ENCODE measurements at places on chromosomes 6 and 20.

DNA sequence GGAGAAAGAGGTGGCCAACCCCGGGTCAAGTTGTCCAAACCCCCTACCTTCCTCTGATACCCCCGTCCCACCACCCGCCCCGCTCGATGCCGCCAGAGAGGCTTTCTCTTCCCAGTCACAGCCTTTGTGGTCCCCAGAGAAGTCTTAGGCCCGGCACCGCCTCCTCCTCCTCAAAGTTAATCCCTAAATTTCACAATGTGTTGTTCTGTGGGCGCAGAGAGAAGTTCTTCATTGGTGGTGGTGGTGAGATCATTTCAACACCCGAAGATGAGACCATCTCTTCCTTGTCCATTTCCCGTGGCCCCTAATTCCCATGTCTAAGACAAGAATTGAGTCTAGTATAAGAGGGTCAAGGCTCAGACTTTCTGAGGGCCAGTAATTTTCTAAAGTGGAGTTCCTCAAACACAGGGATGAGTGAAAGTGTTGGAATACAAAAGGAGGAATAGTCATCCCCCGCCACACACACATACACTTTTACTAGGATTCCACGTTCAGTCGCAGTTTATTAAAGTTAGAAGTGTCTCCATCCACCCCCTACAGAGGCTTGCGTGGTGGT, 10.4 kb downstream of the TRIM31 start:
- DNase-seq, result peak; percentile 38

DNA sequence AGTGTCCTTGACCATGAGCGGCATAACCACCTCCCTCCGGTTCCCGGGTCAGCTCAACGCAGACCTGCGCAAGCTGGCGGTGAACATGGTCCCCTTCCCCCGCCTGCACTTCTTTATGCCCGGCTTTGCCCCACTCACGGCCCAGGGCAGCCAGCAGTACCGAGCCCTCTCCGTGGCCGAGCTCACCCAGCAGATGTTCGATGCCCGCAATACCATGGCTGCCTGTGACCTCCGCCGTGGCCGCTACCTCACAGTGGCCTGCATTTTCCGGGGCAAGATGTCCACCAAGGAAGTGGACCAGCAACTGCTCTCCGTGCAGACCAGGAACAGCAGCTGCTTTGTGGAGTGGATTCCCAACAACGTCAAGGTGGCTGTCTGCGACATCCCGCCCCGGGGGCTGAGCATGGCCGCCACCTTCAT, 4.9 kb downstream of the TUBB1 start:
- DNase-seq, result no peak

DNA sequence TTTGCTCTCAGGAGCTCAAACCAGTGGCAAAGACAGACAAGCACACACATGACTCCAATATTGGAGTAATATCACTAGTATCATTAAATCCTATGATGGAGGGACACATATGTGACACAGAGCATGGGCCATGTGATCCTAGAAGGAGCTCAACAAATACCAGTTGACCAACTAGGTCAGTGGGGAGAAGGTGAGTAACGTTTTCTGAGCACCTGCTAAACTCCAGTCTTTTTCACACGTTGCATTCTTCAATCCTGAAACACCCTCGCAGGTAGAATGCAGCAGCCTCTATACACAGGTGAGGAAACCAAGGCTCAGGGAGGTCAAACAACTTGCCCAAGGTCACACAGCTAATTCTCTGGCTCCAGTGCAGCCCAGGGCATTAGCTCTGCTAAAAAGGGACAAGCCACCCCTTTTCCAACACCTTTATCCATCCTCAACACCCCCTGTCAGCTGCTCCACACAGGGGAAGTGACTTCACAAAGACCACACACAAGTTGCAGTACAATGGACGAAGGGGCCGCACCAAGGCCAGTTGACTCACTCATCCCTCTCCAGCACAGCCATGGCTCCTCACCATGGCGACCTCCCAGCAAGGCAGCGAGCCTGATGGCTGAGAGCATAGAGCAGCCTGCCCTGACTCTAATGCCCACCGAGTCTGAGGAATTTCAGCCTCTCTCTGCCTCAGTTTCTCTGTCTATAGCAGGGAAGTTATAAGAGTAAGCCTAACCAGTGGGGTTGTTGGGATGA, 4.4 kb downstream of the CAPN11 start:
- no peak for DNase-seq

GRCh38 chr6:53059648-53060589, 5.3 kb upstream of the FBXO9 start:
- no peak for DNase-seq

DNA sequence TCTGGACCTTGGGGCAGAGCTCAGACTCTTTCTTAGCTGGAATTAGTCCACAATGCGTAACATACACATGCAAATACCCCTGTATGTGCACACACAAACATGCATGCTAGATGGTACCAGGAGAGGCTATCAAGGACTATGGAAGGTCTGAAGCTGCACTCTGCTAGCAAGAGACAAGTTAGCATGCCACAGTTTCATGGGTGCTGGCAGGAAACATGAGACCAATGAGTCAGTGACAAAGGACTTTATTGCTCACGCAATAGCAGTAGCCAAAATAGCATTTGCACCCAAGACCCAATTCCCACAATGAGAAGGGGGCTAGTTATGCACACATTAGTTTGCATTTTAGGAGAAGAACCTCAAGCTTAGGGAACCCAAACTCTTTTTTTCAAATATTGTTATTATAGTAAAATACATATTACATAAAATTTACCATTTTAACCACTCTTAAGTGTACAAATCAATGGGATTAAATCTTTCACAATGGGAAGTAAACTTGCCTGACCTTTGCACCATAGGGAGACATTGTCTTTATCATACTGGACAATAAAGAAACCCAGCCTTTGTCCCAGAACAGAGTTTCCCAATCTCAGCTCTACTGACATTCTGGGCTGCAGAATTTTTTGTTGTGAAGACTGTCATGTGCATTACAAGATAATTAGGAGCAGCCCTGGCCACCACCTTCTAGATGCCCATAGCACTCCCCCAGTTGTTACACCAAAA, 69.1 kb downstream of the NRSN1 start:
- DNase-seq, result no peak

- DNase-seq, result no peak
Observed at GRCh38 chr6:52201046-52201445, 14.9 kb downstream of the IL17A start.

- DNase-seq, result no peak
Observed at GRCh38 chr6:35512740-35513139, at the start of gene TULP1. Gene TULP1, minus strand, starts transcription at chr6:35512896. Its CDS starts 38 bp downstream, at chr6:35512858.

DNA sequence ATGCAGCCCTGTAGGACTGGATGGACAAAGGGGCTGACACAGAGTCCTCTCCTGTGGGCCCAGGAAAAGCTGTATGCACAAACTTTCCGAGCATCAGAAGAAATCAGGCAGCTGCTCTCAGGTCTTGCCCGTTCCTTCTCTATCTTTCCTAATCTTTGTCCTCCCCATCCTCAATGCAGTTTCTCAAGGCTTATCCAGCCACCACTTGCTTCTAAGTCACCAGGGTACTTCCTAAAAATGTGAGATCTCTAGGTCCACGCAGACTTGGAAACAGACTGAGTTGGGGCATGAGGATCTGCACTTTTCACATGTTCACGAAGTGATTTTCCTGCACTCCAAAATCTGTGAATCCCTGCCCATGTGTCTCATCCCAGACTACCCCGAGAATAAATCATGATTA, 394.5 kb upstream of the SLC35B3 start:
- no peak for DNase-seq

- no peak for DNase-seq
Observed at GRCh38 chr6:152472325-152472724, 164.8 kb downstream of the SYNE1 start.

DNA sequence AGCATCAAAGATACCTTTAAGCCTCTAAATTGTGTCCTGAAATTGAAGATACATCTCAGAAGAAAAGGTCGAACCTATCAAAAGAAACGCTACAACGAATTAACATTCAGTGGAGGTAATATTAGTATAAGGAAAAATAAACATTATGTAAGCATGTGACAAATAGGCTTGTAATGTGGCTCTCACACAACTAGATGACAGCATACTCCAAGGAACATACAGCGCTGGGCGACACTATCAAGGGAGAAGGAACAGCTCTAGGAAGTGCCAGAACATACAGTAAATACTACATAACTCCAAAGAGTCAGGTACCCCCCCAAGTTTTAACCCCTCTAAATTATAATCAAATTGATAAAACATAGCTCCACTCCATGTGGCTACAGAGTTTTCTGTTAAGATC, 103.5 kb downstream of the LAMP5 start:
- no peak for DNase-seq

- no peak for DNase-seq
Observed at GRCh38 chr20:23870461-23870860, 9.1 kb downstream of the CST5 start.

- DNase-seq, result no peak
Observed at GRCh38 chr6:24935366-24936152, at the start of gene RIPOR2. Gene RIPOR2, minus strand, starts transcription at chr6:24935960. Its CDS starts 62 bp downstream, at chr6:24935898.

DNA sequence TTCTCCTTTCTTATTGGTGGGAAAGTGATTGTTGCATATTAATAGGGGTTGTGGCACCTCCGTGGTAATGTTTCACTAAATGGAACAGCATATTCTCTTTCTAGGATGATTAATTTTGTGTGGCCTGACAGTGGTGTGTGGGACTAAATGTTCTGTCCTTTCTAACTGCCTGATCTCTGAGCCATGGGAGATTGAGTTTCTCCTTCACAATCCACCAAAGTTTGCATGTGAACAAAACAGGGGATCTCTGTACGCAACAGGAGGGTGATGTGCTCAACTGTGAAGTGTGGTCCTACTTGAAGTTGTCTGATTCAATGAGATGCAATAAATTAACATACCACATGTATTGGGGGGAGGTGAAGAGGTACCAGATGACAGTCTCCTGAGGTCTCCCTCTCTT, 19.3 kb downstream of the BCAS1 start:
- DNase-seq, result no peak

- no peak for DNase-seq
Observed at GRCh38 chr6:2528156-2528555, 222.6 kb downstream of the MYLK4 start.

DNA sequence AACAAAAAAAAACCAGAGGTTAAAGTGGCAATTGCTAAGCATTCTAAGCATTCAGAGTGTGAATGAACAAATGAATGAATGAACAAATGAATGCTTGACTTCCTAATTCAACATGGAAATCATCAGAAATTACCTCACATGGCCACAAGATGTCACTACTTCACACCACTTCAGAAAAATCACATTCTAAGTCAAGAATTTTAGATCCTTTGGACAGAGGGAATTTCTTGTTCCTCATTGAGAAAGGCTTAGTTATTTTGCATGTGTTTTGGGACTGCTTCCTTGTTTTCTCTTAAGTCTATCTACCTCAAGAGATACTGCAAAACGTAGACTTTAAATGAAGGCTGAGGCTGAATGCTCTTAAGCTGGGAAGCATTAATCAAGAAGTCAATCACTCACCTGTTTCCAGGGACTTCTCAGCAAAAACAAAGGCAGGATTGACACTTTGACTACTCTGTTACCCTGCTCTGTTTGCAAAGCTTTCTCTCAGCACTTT, 120.2 kb downstream of the MBOAT1 start:
- DNase-seq, result peak; percentile 18

DNA sequence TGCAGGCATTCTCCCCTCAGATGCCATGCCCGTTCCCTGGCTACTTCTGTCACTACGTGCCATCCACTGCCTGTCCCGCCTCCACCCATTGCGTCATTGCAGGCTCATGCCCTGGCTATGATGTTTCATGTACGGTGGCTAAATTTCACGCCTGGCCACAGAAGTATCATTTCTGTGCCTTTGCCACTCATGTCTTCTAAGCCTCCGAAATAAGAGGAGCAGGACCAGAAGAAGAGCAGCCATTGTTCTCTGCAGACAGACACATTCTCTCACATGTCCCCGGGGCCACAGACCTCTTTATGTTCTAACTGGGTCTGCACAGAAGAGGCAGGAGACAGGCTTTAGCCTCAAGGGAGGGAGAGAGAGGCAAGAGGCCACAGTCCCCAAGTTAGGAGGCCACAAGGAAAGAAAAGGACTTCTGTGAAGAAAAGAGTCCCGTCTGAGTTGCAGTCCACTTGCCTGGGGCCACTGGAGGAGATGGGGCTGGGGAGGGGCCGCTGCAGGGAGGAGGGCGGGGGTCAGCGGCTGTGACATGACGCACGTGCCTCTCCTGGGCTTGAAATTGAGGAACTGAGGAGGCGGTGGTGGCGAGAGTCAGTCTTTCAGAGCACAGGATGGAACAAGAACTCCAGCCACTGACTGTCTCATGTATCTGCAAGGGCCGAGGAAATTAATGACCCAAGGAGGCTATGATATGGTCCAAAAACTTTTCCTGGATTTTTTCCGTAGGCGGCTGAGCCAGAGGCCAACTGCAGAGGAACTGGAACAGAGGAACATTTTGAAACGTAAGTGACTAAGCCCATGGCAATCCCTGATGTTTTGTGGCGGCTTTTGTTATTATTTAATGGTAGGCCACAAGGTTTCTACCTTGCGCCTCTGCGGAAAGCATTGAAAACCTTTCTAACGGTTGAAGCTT, 55.9 kb downstream of the TBC1D7 start:
- no peak for DNase-seq

DNA sequence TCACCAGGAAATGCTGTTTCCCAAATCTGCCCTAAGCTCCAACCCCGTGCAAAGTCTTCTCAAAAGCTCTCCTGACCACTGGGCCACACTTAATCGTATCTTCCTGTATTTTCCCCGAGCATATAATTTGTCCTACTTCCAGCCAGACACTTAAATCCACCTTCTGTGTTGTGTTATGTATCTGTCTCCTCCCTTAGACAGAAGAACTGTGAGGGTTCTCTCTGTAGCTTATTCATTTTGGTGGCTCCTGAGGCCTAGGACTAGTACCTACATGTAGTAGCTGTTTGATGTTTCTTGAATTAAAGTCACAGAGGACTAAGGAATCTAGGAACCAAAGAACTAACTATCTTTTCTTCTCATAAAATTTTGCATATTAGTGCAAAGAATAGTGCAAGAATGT, 292.6 kb downstream of the ALDH8A1 start:
- DNase-seq, result no peak

DNA sequence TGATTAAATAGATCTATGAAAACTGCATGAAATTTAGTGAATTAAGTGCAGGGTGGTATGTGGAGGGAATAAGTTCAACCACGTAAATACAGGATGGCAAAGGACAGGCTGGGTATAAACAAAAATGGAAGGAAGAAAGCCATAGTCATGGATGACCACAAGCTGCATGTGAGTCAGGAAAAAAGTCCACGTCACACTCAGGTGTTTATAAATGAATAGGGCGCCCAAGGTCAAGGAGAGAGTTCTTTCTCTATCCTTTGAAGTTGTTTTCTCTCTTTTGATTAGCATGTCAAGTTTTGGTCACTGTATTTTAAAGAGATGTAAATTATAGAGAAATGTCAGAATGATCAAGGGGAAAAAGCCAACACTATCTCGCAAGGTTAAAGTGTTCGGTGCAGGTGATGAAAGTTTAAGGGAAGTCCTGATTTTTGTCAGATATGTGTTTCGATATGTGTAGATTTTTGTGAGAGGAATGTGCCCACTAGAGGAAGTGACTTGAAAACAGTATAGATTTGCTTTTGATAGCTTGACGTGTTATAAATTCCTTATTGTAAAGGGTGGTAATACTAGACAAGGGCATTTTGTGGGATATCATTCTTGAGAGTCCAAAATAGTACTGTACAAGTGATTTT, 58.7 kb downstream of the MAP3K4 start:
- no peak for DNase-seq

GRCh38 chr6:170057961-170058877, 232.7 kb downstream of the DLL1 start:
- no peak for DNase-seq
